ENCODE measurements at places on chromosomes 5 and 9.

GRCh38 chr9:7967851-7968250 lies 168.3 kb upstream of the DMAC1 start:
- no peak for DNase-seq

DNA sequence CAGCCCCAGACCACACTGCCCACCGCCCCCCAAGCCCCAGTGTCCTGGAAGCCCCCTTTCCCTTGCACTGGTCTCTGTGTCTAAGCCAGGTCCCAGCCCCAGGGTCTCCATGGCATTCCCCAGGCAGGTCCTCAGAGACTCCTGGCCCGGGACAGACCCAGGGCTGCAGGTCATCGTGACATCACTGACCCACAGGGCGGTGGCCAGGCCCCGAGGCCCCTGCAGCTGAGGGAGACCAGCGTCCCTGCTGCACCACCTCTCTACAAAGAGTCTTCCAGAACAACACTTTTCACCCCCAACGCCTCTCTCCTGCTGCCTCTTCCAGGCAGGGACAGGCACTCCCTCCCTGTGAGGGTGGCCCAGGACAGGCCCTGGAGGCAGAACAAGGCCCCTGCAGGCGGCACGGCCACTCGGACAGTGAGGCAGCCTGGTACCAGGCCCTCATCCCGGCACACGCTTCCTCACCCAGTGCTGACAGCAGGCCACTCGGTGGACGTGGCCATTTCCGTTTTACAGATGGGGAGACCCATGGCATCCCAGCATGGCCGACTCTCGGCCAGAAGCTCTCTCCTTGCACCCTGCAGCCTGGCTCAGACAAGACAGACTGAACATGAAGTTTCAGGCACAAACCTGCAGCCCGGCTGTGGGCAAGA lies 136.4 kb downstream of the ADAMTS2 start:
- DNase-seq, result no peak

DNA sequence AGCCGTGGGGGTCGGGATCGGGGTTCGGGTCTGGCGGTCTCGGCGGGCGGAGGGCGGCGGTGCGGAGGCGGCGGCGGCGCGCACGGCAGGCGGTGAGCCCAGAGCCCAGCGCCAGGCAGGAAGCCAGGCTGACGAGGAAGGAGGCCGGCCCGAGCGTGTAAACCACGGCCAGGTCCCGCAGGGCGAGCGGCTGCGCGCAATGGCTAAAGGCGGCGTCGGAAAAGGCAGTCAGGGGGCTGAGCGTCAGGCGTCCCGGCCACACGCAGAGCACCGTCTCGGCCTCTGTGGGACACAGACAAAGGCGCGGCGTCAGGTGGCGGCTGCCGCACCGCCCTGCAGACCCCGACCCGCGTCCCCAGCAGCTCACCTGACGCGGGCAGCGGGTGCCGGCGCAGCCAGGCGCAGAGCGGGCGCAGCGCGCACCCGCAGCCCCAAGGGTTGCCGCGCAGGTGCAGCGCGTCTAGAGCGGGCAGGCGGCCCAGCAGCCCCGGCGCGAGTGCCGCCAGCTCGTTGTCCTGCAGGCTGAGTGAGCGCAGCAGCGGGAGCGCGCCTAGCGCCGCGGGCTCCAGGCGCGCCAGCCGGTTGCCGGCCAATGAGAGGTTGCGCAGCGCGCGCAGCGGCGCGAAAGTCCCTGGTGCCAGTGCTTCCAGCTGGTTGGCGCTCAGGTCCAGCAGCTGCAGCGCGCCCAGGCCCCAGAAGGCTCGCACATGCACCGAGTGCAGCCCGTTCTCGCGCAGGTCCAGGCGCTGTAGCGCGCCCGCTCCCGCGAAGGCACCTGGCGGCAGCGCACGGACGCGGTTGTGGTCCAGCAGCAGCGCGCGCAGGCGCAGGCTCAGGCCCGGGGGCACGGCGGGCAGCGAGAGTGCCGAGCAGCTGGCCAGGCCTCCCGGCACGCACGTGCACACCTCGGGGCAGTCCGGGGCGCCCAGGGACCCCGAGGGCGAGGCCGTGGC lies 671 bp downstream of the LRRC26 start:
- no peak for DNase-seq

DNA sequence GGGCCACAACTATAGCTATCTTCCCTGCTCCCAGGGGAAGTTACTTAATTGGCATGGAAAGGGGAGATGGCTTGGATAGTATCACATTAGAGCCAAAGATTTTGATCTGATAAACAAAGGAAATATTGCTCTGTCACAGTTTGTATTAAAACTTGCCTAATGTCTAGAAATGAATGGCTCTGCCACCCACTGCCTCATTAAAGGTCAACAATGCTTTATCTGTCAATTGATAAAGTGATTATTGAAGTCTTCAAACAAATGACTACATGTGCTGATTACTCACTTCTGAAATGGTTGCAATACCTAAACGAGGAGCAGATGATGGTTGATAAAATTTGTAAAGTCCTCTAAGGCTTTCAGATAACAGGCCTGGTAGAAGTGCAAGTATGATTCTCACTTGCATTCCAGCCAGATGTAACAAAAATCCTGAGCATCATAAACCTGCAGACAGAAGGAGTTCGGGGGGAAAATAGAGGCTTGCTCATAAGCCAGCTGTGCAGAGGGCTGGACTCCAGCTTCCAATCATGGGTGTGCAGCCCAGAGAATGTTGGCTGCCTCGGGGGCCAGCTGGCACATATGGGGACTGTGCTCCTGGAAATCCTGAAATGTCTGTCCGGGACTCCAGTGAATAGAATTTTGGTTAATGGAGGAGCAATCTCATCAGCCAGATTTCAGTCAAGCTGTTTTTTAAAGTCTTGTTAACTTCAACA lies 200.5 kb upstream of the SLC27A6 start:
- DNase-seq, result no peak

DNA sequence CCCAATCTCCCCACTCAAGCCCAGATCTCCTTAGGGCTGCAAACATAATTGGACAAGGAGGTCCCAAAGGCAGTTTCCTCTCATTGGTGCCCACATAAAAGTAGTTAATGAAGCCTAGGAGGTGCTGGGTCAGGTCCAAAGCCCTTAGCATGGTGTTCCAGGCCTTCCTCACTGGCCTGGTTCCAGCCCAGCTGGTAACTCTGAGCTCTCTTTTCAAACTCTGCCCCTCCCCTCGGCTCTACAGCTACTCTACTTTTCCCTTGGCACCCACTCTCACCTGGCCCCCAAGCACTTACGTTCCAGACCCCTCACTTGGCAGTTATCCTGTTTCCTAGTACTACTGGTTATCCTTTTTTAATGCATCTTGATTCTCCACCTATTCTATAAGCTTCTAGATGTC lies 9.9 kb downstream of the SEPTIN8 start:
- no peak for DNase-seq

DNA sequence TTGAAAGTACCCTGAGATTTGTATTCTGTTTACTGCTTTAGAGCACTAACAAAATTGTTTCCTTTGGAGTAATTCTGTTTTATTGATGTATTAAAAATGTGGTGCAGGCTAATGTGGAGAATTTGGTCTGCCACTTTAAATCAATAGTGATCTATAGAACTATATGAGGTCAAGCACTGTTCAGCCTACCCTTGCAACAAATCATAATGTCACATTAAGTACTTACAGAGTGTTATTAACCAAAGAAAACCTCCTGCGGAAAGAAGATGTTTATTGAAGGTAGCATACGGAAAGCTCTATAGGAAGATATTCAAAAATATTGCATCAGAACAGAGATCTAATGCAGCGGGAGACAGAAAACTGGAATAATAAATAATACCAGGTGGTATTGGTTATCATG lies 865.0 kb upstream of the TYRP1 start:
- DNase-seq, result no peak

DNA sequence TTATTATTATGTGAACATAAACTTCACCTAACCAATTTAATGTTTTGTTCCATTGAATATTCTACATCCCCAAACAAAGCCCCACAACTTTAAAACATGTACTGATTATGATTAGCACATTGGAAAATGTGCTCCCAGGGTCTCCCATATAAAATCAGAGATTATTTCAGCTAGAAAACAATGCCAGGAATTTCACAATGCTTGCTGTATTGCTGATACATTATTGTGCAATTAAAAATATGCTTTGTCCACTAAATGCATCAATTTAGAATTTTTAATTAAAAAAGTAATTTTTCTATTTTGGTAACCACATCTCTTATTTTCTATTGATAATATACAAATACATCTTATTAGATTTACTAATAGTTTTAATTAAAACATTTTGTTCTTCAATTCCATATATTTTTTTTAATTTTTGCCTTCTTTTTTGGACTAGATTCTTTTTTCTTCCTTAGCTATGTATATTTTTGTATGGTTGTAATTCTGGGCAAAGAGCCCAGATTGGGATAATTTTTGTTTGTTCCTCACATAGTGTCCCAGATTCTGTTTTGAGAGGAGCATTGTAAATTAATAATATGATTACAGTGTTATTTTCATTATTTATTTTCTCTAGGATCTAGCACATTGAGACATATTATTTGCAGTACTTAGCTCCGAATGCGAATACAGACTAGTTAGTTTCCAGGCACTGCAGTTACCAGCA lies 241.5 kb upstream of the CDH18 start:
- DNase-seq, result no peak

- DNase-seq, result peak; percentile 45
Measured at GRCh38 chr9:91302831-91303230, 58.9 kb downstream of the AUH start.

GRCh38 chr9:137666955-137667670 lies 48.3 kb downstream of the EHMT1 start:
- DNase-seq, result no peak

DNA sequence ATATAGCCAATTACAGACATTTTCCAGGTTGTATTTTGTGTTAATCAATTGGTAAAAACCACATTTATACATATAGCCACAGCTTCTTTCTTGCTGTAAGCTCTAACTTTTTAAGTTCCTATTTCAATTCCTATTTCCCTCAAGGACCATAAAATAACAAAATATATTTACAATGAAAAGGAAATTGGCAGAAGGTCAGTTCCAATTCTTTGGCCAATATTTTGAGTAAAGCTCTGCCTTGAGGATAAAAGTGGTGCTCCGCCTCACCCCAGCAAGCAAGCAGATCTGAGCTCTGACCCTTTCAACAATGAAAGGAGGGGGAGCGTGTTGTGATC lies 203.4 kb upstream of the RASEF start:
- DNase-seq, result no peak

GRCh38 chr9:129923589-129923988 lies 88.3 kb downstream of the USP20 start:
- DNase-seq, result no peak

GRCh38 chr5:39447968-39448367 lies 23.2 kb upstream of the DAB2 start:
- no peak for DNase-seq

DNA sequence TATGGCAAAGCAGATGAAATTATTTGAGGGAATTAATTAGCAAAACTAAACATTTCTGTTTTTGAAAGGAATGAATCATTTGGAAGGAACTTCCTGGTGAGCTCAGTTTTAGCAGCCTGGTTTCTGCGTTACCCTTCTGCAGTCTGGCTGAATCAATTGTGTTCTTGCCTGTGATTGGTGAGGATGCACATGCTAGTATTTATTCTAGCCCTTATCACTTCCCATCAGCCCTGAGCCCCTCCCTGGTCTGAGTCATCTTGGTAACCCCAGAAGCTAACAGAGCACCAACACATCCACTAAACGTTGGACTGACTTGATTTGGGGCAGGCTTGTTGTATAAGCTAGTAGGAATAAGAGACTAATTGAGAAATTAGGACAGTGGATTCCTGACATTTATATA lies 6.6 kb downstream of the TJP2 start:
- DNase-seq, result peak; percentile 97

DNA sequence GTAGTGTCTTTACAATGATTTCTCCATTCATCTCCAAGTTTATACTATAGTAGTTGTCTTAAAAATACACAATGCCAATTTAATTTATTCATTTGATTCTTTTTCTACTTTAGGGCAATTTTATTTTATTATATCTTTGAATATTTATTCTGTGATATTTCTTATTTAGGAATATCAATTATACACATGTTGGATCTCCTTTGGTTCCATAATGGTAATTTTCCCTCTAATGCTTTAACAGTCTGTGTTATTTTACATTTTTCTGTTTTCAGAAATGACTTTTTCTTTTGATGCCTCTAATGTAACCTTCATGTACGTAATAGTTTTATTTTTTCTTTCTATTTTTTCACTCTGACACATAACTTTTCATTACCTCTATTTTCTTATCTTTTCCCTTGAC lies 153.0 kb downstream of the CSNK1G3 start:
- no peak for DNase-seq

GRCh38 chr9:111916234-111916645 lies 19.6 kb downstream of the UGCG start:
- DNase-seq, result no peak

DNA sequence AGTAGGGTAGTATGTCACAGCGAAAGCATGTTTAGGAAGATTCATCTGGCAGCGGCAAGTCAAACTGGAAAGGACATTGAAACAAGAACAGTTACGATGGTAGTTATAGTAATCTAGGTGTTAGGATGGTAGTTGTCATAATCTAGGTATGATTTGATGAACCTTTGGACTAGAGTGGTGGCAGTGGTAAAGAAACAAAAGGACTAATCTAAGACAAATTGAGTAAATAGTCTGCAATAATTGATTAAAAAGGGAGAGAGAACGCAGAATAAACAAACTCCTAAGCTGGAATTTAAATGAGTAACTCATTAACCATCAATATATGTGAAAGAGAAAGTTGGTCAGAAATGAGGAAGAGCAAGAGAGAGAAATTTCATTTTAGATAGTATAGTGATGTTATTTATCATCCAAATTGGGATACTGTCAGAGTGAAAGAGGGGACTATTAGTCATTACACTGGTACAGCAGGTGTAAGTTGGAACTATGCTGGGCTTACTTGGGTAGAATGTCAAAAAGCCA lies 56.8 kb downstream of the MTREX start:
- DNase-seq, result no peak

GRCh38 chr5:135436951-135437418 lies 10.2 kb downstream of the DCANP1 start:
- DNase-seq, result no peak

DNA sequence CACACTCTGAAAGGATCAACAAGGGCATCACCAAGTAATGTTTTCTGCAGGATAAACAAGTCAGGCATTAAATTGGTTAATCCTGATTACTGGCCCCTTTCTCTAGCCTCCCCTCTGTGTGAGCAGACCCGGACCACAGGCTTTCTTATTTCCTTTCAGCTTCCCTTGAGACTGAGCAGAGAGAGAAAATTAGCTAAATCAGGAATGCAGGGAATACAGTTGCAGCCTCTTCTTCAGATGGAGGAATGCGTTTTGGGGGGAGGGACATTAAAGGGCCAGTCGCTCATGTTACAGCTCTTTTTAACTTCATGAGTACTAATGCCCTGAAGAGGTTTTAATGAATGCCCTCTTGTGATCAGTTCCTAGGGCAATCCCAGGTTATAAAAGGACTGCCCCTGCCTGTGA lies 19.8 kb downstream of the PCDHAC2 start:
- DNase-seq, result no peak

DNA sequence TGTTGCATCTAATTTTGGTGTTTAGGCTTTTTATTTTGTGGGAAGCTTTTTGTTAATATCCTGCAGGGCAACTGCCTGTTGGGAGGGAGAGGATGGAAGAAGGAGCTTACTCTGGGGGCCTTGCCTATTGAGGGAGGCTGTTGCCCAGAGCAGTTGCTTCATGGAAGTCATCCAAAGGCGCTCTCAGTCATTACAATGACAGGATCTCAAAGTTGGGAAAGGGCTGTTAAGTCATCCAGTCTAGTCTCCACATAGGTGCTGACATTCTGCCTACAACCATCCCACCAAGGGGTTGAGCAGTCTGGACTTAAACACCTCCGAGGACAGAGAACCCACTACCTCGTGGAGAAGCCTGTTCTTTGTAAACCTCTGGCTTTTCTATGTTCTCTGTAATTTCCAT lies 13.2 kb downstream of the SAP30L start:
- no peak for DNase-seq

GRCh38 chr5:123610665-123611405 lies 98.9 kb downstream of the CSNK1G3 start:
- DNase-seq, result peak; percentile 46

GRCh38 chr9:76451234-76451633 lies 7.7 kb upstream of the GCNT1 start:
- no peak for DNase-seq
